ENCODE measurements at places on chromosomes 11 and 22. TPM values are rescaled to one million over a fixed set of nuclear protein-coding genes. Genes with fewer than 3 reads are reported as not detected.

The H19 gene
- 55.8 TPM for total RNA-seq

The RFPL1 gene
- not detected for total RNA-seq

The STK33 gene
- 9.4 TPM for total RNA-seq

The HTR3A gene
- total RNA-seq, result not detected

GRCh38 chr22:20810645-20811044, 36.7 kb downstream of the SERPIND1 start:
- H3K27me3 ChIP-seq, result no peaks in the 10 kb centered on the region
- H3K27ac ChIP-seq, result no peak overlapping the region
- H3K4me3 ChIP-seq, result no peak overlapping the region
- no peak for DNase-seq
- no peaks in the 10 kb centered on the region for H3K4me1 ChIP-seq

DNA sequence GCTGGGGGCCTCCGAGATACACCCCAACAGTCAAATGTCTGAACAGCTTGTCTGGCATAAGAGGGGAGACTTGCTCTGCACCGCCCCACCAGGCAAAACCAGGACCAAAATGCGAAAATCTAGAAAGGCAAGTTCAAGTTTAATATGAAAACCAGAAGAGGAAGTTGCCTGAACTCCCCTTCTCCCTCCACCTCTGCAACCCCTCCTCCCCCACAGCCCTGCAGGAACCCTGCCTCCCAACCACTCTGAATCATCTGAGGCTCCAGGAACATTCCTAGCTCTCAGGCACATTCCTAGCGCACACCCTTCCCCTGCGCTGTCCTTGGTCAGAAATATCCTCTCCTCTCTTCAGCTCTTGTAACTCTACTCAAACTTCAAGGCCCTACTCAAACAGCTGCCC, 36.7 kb downstream of the ISX start:
- H3K36me3 ChIP-seq, result no peaks in the 10 kb centered on the region
- no peak overlapping the region for H3K27ac ChIP-seq
- H3K27me3 ChIP-seq, result peaks cover 7% of the 10 kb centered on the region
- DNase-seq, result no peak
- H3K4me3 ChIP-seq, result no peak overlapping the region
- no peaks in the 10 kb centered on the region for H3K4me1 ChIP-seq

- no peaks in the 10 kb centered on the region for H3K36me3 ChIP-seq
- no peak for DNase-seq
- H3K27me3 ChIP-seq, result no peaks in the 10 kb centered on the region
- H3K4me1 ChIP-seq, result no peaks in the 10 kb centered on the region
Measured at GRCh38 chr11:99066618-99067317, 46.0 kb downstream of the CNTN5 start.

DNA sequence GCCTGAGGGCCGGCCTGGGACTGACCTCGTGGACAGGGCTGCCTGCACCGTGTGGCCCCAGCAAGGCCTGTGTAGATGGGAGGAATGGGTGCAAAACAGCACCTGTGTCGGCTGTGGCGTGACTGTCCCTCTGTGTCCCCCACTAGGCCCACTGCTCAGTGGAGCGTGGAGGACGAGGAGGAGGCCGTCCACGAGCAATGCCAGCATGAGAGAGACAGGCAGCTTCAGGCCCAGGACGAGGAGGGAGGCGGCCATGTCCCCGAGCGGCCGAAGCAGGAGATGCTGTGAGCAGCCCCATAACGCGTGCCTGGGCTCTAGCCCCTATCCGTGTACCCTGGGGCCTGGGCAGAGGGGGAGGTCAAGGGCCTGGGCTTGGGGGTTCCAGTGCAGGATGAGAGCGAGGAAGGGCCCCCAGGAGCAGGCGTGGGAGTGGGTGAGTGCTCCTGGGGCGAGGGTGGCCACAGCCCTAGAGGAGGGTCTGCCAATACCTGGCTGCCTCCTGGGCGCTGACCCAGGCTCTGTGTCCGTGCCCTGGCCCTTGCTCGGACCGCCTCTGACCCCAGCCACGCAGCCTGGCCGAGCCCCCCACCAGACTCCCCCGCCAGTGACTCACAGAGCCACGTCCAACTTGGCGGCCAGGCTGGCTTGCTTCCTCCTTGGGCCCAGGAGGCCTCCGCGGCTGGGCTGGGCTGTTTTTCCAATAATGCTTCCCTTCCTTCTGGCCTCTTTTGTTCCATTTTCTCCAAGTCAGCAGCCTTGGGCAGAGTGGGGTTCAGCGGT, 11.6 kb downstream of the PRR33 start:
- no peak overlapping the region for H3K4me3 ChIP-seq
- H3K4me1 ChIP-seq, result peaks cover 5% of the 10 kb centered on the region
- no peak overlapping the region for H3K27ac ChIP-seq
- DNase-seq, result peak; percentile 64
- H3K36me3 ChIP-seq, result no peaks in the 10 kb centered on the region

DNA sequence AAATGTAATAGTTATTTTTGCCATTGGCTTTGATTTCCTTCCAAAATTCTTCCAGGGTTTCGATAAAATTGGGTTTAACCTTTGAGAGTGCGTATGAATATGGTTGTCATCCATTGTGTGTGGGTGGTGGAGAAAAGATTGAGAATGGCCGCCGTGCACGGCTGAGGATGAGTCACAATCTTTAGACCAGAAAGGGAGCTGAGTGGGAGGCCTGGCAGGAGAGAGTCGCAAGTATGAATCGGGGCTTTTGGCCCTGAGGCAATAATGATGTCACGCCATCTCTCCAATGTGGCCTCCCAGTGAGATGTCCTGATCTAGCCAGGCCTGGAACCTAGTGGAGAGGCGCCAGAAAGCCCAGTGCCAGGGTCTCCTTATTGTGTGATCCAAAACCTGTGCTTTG, 33.1 kb upstream of the SMPD1 start:
- H3K27me3 ChIP-seq, result no peaks in the 10 kb centered on the region
- H3K27ac ChIP-seq, result no peak overlapping the region
- H3K36me3 ChIP-seq, result no peaks in the 10 kb centered on the region
- H3K4me1 ChIP-seq, result peaks cover 15% of the 10 kb centered on the region
- no peak overlapping the region for H3K4me3 ChIP-seq
- DNase-seq, result no peak

GRCh38 chr11:117016246-117016645, 82.0 kb downstream of the SIK3 start:
- DNase-seq, result no peak
- no peaks in the 10 kb centered on the region for H3K27me3 ChIP-seq
- no peak overlapping the region for H3K27ac ChIP-seq
- H3K4me1 ChIP-seq, result no peaks in the 10 kb centered on the region
- no peaks in the 10 kb centered on the region for H3K36me3 ChIP-seq

Measured in upper lobe of right lung (tissue), 1 donor.